ENCODE measurements at places on chromosomes 2 and 18.

DNA sequence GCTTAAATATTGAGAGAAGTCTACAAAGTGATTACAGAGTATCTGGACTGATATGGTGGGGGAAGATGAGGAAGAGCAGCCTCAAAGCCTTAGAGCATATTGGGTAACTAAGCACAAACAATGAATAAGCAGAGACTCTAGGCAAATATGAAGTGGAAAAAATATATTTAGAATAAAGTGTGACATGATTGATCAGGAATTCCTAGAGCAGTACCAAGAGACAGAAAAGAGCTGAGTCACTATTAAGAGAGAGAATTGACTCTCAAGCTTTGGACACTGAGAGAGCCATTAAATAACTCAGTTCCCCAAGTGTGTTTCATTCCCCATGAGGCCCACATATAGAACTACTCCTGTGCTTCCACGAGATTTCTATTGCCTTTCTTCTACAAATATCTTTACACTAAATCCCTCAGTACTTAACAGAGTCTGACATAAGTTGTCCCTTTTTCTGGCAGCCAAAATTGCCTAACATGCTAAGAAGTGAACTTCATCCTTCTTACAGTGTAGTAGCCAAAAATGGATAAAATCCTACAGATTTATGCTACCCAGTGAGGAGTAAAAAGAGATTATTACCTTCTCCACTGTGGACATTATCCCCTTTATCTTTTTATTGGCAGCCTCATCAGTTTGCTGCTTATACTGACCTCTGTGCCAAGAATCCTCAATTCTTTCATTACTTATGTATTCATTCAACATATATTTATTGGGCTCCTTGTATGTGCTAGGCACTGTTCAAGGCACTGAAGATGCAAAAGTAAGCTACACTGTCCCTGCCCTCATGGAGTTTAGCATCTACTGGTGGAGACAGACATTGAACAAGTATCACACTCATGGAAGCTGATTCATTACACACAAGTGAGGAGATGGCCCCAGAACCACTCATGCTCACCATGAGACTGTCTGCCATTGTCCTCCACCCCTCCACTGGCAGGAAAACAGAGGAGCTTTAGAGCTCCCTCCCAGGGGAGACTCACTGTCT is 45.4 kb downstream of the SLC40A1 start:
- DNase-seq: no peak

- DNase-seq: no peak
Measured at GRCh38 chr2:6971502-6971901, 54.3 kb downstream of the RNF144A start.

DNA sequence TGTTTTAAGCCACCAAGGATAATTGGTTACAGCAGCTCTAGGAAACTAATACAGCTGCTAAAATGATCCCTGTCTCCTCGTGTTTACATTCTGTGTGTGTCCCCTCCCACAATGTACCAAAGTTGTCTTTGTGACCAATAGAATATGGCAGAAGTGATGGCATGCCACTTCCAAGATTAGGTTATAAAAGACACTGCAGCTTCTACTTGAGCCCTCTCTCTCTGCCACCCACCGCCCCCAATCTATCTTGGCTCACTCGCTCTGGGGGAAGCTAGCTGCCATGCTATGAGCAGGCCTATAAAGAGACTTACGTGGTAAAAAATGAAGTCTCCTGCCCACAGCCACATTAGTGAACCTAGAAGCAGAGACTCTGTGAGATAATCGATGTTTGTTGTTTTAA is 3.5 kb upstream of the IL1F10 start:
- DNase-seq: no peak

- DNase-seq: peak; percentile 89
Measured at GRCh38 chr2:96839293-96839874, 4.4 kb downstream of the ANKRD23 start.

DNA sequence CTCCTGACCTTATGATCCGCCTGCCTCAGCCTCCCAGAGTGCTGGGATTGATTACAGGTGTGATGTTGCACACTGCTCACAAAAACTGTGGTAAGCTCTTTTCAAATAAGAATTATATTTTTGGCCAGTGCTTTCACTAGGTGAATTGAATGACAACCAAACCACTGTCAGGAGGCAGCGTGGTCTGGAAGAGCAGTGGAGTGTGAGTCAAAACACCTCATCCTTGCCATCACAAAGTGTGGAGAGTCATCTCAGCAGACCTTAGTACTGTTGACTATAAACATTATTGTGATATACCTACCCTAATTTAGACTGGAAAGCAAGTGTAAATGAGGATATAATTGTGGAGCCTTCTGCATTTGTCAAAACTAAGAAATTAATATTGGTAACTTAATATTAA is 61.3 kb downstream of the UBE2E3 start:
- peak; percentile 47 for DNase-seq

DNA sequence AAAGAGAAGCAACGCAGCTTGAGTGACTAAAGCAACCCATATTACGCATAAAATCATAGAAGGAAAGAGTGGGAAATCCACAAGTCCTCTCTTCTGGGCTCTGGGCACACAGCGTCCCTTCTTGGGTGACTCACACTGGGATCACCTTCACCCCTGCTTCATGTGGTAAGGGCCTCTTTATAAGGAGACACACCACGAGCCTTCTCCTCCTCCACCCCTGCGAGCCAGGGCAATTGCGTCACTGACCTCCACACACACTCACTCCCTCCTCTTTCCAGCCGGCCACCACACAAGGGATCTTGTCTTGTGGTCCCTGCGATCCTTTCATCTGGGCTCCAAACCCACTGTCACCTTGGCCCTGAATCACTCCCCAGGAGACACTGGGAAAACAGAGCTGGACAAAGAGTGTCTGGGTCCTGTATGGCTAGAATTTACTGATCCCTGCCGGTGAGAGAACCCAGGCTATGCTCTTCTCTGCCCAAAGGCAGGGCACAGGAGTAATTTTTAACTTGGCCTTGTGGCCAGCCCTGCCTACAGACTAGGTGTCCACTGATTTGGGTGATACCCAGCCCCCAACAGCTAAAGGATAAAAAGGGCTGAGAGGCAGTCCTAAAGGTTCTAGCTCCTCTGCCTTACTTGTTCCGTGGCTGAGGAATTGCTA is 35.3 kb downstream of the NHEJ1 start:
- DNase-seq: peak; percentile 26

DNA sequence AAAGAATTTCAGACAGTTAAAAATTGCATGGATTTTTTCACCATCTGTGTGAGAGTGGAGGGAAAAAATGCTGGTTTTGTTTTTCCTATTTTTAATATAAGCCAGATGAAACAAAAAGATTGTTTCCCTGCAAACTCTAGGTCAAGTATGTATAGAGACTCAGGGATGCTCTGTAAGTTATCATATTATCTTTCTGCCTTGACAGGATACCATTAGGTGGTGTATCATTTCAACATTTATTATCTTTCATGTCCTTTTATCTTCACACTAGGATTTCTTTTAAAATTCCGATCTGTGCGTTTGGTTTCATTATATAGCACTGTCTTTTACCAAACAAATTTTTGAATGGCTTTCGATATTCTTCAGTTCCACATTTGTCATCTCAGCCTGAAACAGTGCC is 225.3 kb downstream of the EN1 start:
- DNase-seq: no peak

DNA sequence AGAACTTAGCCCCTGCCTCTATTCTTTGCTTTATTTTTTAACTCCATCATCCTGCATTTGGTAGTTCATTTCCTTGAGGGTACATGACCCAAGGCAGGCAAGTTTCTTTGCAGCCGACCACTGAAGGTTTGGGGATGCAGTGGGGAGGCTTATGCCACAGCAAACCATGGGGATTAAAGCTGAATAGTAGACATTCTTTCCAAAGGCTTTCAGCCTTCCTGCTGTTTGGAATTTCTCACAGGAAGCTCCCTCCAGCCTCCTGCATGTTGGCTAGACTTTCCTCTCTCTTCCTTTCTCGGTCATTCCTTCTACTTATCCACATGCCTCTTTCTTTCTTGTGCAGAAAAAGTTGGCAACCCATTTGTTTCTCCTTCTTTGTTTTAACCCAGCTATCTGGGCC is 77.3 kb downstream of the SOCS6 start:
- no peak for DNase-seq

DNA sequence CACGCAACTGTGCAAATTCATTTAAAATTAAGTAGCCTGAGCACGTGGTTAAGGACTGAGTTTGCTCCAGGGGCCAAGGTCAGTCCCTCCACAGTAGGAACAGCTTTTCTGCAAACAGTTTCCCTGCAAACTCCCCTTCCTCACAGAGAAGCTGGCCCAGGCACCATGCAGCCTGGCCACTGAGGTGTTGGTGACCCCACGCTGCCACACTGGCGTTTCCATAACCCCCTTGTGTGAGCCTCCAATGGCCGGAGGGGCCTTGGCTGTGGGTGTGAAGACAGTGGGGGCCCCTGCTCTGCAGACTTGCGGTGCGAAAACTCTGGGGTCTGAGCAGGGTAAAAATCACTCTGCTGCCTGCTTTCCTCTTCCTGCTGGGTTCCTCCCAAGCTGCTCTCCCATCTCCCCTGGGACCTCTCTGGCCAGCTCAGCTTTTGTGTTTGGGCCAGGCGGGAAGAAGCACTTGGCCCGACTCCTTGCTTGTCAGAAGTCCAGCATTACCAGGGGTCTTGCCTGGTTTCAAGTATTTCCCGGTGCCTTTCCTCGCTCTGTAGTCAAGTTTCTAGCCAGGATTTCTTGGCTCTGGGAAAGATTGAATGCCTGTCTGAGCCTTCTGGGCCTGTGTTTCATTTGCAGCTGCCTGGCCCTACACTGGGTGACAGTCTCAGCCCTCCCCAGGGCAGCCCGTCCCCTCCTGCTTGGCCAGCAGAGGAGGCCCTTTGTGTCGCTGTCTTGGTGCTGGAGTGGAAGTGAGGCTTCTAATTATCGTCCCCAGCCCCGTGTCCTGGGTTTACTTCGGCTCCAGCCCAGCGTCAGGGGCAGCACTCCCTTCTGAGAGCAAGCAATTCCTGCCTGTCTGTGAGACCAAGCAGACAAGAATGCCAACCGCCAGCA is 131.4 kb upstream of the SLC1A4 start:
- no peak for DNase-seq

GRCh38 chr2:63651861-63652651 is 63.3 kb downstream of the MDH1 start:
- no peak for DNase-seq

GRCh38 chr2:11506611-11506969 is 27.3 kb upstream of the GREB1 start:
- no peak for DNase-seq

DNA sequence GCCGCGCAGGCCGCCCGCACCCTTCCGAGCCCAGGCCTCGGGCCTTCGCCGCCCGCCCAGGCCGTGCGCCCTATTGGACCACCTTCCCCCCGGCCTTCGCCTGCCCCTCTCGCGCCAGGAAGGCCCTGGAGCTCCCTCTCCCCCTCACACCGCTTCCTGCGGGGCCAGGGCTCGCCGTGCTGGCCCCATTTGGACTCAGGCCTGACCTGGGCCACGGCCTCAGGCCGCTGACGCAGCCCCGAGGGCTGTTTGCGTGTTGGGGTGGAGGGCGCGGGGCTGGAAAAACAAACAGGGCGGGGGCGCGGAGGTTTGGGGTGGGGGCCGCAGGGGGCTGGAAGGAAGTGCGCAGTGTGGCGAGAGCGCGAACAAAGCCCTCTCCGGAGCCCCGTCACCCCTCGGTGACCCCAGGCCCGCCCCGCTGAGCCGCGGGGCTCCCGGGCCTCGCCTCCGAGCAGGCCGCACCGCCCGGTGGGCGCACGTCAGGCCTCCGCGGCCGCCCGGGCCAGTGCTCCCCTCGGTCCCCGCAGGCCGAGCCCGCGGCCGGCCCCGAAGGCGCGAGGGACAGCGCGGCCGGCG is 12.3 kb upstream of the SIX3 start:
- no peak for DNase-seq

- no peak for DNase-seq
Measured at GRCh38 chr2:202681688-202682205, 47.0 kb downstream of the FAM117B start.

DNA sequence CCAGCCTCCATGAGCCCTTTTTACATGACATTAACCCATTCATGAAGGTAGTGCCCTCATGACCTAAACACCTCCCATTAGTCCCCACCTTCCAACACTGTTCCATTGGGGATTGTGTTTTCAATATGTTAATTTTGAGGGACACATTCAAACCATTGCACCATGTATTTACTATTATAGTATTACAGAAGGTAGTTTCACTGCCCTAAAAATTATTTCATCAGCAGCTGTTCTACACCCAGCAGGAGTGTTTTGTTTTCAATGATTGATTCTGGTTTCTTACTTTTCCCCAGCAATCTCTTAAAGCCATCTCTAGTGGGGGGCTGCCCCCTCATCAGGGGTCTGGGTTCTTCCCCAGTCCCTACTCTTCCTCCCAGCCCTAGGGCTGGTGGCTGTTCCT is 71.9 kb downstream of the CERS6 start:
- no peak for DNase-seq

GRCh38 chr18:27136208-27136535 is 48.9 kb downstream of the CHST9 start:
- DNase-seq: no peak

DNA sequence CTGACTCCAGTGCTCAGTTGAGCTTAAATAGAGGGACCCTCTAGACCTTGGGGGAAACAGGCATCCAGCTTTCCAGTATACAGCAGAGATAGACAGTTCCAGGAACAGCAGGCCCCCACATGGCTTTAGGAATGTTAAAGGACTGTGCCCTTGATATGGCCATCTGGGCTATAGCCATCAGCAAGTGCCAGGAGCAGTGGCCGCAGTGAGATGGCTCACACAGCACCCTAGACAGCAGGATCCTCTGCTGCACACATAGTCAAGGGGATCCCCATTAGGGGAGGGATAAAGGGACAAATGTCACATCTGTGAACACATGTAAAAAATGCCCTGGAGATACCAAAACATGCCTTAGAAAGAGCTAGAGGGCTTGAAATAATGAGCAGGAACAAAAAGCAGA is 213.4 kb downstream of the PTH2R start:
- no peak for DNase-seq

DNA sequence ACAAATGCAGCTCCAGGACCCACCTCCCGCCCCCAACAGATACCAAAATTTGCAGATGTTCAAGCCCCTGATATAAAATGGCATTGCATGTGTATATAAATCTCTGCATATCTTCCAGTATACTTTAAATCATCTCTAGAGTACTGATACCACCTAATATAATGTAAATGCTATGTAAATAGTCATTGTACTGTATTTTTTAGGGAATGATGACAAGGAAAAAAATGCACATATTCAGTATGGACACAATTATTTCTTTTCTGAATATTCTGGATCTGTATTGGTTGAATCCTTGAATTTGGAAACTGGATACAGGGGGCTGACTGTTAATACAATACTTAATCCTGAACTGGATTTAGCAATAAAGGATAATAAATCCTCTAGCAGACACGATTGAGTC is 67.7 kb downstream of the FRZB start:
- DNase-seq: no peak

DNA sequence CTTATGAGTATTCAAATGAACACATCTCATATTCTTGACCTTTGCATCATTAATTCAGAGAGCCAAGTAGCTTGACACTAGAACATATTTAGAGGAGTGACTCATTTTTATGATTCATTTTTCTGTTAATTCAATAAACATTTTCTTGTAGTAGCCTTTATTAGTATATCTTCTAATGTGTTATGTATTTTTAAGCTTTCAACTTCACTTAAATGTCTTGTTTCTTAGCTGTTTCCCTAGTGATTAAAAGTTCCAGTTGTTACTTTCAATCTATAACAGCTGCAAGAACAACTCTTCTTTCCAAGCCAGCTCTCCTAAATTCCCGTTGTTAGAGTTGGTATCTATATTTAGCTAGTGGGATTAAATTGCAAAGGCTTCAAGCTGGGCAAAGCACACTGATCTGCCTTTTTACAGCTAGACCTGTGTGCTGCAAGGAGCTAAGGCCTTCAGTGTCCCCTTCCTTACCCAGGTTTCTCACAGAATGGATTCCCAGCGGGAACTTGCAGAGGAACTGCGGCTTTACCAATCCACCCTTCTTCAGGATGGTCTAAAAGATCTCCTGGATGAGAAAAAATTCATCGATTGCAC is at the start of gene KLHL41:
Gene KLHL41 (plus strand): TSS at position 405 of the 588 bp plus-strand sequence. CDS start 77 bp downstream, at position 482.
- no peak for DNase-seq
